Kidney (tissue), 22 donors: ENCODE measurements at places on chromosomes 4 and X. TPM values are rescaled to one million over a fixed set of nuclear protein-coding genes. Genes with fewer than 3 reads are reported as not detected.

Gene GAGE12H
- polyA plus RNA-seq, result not detected

Gene CC2D2A
- 51.2 TPM for polyA plus RNA-seq

Gene DCAF8L2
- not detected for polyA plus RNA-seq

Gene MAGEA12
- not detected for polyA plus RNA-seq

Gene NLRP2B
- not detected for polyA plus RNA-seq

Gene EVC2
- 1.6 TPM for polyA plus RNA-seq

Gene TBC1D14
- polyA plus RNA-seq, result 44.9 TPM
